Activated CD4-positive, alpha-beta T cell treated with anti-CD3 and anti-CD28 coated beads for 36 hours (primary cell): ENCODE measurements at places on chromosomes 3 and 15.

GRCh38 chr3:80097674-80098073 lies 329.9 kb upstream of the ROBO1 start:
- no peak overlapping the region for H3K4me3 ChIP-seq
- H3K27me3 ChIP-seq, result no peaks in the 10 kb centered on the region
- no peak for DNase-seq
- H3K36me3 ChIP-seq, result no peaks in the 10 kb centered on the region
- no peaks in the 10 kb centered on the region for H3K4me1 ChIP-seq

DNA sequence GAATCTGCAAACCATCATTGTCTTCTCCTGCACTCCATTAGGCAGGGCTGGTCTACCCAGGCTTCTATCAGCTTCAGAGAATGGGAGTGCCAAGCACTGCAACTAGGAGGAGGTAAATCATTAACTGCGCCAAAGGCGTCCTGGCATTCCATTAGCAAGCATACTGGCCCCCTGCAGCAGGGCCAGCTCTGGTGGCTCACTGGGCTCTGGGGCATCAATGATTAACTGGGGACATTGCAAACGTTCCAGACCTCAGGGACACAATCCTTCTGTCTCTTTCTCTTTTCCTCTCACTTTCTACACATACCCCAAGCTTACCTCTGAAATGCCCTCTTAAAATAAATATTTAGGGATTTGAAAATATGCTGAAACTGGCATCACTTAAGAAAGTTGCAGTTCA lies 129.0 kb downstream of the MYLK start:
- no peaks in the 10 kb centered on the region for H3K36me3 ChIP-seq
- no peak overlapping the region for H3K27ac ChIP-seq
- H3K27me3 ChIP-seq, result peaks cover 2% of the 10 kb centered on the region
- no peak for DNase-seq

GRCh38 chr3:142929890-142930289 lies 33.6 kb downstream of the PAQR9 start:
- H3K36me3 ChIP-seq, result no peaks in the 10 kb centered on the region
- peaks cover 11% of the 10 kb centered on the region for H3K27me3 ChIP-seq

DNA sequence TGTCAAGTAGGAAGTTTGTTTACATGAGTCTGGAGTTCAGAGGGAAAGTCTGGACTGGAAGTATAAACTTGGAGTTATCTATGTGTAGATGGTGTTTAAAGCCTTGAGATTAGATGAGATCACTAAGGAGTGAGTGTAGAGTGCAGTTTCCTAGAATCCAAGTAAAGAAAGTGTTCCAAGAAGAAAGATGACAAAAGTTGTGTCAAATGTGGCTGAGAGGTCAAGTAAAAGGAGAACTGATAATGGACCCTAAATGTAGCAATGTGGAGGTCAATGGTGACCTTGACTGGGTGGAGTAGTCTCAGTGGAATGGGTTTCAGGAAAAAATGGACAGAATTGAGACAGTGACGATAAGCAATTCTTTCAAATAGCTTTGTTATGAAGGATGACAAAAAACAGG lies 39.9 kb upstream of the ULK4 start:
- no peaks in the 10 kb centered on the region for H3K4me1 ChIP-seq
- H3K4me3 ChIP-seq, result no peak overlapping the region
- H3K27me3 ChIP-seq, result peaks cover 4% of the 10 kb centered on the region
- H3K36me3 ChIP-seq, result no peaks in the 10 kb centered on the region
- no peak overlapping the region for H3K27ac ChIP-seq
- no peak for DNase-seq

- no peak for DNase-seq
- no peak overlapping the region for H3K27ac ChIP-seq
- no peak overlapping the region for H3K4me3 ChIP-seq
- H3K4me1 ChIP-seq, result peaks cover 7% of the 10 kb centered on the region
These were observed 53.7 kb downstream of the CGGBP1 start for GRCh38 chr3:88005066-88005465.

GRCh38 chr3:141384157-141384556 lies 15.9 kb downstream of the ZBTB38 start:
- H3K27me3 ChIP-seq, result no peaks in the 10 kb centered on the region
- no peak overlapping the region for H3K4me3 ChIP-seq
- no peak overlapping the region for H3K27ac ChIP-seq
- DNase-seq, result no peak
